Stimulated activated naive CD4-positive, alpha-beta T cell (primary cell): ENCODE measurements at places on chromosomes 4 and X.

GRCh38 chrX:20333672-20334071, 67.0 kb upstream of the RPS6KA3 start:
- DNase-seq = no peak

- DNase-seq = no peak
Observed at GRCh38 chr4:155666344-155667221, at the start of gene GUCY1A1. Gene GUCY1A1 (plus strand): TSS chr4:155666848. CDS start chr4:155696868, 30,020 bp downstream.

DNA sequence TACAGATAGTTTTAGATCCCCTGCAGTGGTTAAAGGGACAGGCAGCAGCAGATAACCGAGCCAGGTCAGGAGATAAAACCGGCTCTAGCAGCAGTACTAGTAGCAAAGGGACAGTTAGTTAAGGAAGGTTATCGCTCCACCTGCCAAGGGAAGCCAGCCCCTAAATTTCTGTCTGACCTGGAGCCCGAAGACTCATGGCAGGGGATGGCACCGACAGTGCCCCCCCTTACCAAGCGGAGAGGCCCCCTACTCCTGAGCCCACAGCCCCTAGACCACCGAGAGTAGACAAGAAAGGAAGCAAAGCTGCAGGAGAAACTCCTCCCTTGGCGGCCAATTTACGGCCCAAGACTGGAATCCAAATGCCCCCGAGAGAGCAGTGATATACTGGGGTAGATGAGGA, 61.3 kb upstream of the MAGEC2 start:
- DNase-seq = no peak

DNA sequence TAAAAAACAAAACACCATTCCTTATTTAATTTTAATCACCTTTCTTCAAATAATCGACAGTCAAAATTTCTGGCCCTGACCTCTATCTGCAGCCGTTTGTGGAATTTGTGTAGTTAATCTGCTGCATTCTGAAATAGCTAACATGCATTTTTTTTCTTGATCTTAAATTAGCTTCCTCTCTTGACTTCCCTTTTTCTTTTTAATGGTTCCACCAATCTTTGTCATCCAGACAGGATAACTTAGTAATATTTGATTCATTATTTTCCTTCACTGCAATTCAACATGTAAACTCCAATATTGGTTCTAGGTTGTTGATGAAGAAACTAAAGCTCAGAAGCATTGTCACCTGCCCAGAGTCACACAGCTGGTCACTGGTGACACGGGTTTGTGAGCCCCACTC, 77.3 kb downstream of the ARHGAP10 start:
- DNase-seq = no peak

- no peak for DNase-seq
Observed at GRCh38 chr4:112423591-112423990, 92.4 kb downstream of the NEUROG2 start.

- no peak for DNase-seq
Observed at GRCh38 chrX:42720209-42720608, 57.8 kb downstream of the PPP1R2C start.
